Psoas muscle (tissue), 8 donors: ENCODE measurements at places on chromosomes 12 and 14. TPM values are rescaled to one million over a fixed set of nuclear protein-coding genes. Genes with fewer than 3 reads are reported as not detected.
A peak's percentile ranks its signal among the peaks of the same experiment; 100 is the strongest.

The EID3 gene
- 0.99 TPM for total RNA-seq

The STON2 gene
- 37.4 TPM for total RNA-seq

The RD3L gene
- not detected for total RNA-seq

The NFE2 gene
- 0.65 TPM for total RNA-seq

GRCh38 chr12:9779209-9779608 is 18.5 kb upstream of the CD69 start:
- DNase-seq = no peak

DNA sequence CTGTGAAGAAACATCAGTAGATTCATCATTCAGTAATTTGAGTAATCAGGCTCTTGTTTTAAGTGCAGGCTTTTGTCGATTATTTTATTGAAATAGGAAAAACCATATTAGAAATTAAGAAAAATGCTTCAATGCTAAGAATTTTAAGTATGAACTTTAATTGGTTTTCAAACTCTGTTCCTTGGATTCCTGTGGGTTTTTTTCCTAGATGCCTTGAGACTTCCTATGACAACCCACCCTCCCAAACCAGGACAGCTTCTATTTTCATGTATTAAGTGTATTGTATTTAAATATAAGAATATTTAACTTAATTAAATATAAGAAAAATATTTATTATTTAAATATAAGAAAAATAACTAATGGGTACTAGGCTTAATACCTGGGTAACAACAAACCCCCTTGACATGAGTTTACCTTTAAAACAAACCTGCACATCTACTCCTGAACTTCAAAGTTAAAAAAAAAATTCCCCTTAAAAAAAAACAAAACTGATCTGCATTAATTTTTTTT is 3.0 kb downstream of the ARHGAP5 start:
- DNase-seq = no peak

DNA sequence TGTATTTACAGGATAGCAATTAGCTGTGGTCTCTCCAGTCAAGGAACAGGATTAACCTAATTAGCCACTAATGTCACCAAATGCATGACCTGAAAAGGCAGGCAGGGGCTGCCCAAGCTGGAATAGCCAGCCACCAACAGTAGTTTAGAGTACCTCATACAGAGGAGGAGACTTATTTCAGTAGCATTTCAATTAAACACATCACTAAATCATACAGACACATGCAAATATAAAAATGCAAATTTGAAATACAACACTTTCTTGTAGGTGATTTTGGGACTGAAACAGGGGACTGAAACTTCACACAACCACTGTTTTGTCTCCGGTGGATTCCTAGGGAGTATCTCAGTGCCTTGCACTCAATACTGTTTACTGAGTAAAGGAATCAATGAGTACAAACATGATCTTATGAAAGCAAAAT is 636 bp upstream of the IFNG-AS1 start:
- DNase-seq = no peak

GRCh38 chr12:84785951-84786350 is 126.6 kb downstream of the SLC6A15 start:
- no peak for DNase-seq

DNA sequence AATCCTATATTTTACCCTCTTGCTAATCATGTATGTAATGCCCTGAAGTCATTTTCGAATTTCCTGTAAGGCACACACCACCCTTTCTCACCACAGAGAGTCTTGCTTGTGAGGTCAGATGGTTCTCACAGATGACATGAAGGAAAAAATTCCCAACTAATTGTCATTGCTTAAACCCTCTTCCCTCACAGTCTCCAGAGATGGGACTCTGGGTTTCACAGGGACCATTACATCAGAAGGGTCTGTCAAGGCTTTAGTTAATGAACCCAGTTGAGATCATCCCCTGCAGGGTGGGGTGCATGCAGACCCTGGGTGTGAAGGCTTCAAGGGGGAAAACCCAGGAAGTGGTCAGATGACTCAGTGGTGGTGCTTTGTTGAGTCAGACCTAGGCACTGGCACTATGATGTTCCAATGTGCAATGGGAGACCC is 229.6 kb downstream of the BCAT1 start:
- DNase-seq = no peak

- peak; percentile 69 for DNase-seq
Observed at GRCh38 chr14:24080888-24081738, 9.8 kb downstream of the CPNE6 start.

DNA sequence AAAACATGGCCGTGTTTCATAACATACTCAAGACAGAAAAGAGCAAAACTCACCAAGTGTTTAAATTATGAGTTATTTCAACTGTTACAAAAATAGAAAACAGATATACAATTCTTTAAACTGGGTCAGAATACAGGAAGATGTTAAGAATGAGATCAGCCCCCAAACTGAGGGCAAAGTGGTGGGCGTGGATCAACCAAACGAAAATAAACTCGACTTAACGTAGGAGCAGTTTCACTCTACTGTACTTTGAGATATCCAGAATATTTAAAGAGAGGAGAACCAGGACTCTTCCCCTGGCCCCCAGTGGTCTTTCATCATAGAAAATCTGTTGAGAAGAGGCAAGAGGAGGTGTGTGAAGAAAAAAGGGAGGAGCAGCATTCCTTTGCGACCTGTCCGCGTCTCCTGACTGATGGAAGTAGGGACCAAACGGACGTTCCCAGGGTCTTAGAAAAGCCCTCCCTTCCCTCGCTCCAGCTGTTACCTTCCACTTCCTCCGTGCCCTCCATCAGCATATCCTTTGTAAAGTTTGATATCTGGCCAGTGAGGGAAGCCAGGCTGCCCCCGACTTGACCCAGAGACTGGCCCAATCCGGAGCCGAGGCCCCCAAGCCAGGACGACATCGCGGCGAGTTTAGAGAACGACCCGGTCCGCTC is 668 bp downstream of the TRIP11 start:
- DNase-seq = no peak

DNA sequence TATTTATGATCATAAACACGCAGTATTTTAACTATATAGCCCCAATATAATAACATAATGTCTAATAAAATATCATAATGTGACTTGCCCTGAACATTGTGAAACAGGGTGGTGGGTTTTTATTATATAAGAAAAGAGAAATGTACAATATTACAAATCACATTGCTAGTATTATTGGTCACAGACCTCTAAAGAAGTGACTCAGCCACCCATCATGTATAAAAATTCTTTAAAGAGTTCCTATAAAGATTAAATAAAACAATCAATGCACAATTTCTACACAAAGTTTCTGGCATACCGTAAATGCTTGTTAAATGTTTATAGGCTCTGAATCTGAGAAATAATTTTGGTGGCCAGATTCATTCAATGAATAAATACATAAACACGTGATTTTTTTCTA is 28.9 kb downstream of the ABCC9 start:
- DNase-seq = no peak

DNA sequence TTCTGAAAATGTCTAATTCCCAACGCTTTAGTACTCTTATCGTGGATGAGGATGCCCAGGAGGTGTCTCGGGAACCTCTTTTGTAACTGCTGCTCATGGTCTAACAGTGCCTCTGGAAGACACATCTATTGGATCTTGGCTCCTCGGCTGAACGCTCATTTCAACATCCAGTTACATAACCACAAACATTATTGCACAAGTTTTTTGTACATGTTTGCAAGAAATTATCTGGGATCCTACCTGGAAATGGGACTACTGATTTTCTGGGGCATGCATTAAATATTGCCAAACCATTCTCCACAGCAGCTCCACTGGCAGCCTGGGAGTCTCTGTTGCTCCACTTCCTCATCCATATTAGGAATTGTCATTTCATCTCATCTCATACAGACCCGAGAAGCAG is 117.5 kb upstream of the EVL start:
- DNase-seq = no peak

- no peak for DNase-seq
Observed at GRCh38 chr12:112325622-112326207, 56.5 kb downstream of the HECTD4 start.
